Skin of body (tissue), 3 donors: ENCODE measurements at places on chromosomes 4 and X. TPM values are rescaled to one million over a fixed set of nuclear protein-coding genes. Genes with fewer than 3 reads are reported as not detected.

DNA sequence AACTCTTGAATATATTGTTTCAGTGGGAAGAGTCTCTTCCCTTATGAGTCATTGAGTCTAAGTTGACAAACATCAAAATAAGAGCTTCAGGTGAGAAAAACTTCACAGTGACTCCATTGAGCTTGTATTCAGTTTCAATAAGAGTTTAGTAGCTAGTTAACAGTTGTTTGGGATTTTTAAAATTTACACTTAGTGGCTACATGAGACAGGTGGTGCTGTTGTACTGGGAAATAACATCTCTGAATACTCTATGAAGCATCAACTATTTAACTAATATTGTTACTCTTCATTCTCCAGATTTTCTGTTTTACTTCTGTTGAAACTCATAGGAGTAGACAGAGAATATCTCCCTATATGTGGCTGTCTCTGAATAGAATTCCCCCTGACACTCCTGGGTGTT is 1609.1 kb downstream of the C4orf33 start:
- DNase-seq: no peak

DNA sequence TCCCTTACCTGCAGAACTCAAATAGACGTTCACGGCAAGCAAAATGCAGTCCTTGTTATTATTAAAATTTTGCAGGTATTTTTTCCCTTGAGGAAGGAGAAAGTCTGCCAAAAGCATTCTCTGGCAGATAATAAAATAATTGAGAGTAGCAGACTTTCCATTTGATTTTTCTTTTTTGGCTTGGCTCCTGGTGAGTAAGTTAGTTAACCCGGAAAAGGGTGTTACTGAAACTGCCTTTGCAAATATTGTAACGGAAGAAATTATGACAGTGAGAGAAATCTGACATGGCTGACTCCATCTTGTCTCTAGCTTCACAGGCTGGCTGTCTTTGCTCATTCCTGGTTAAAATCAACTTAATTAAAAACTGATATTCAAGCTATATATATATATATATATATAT is 100.5 kb downstream of the GPR143 start:
- DNase-seq: no peak

The TLR2 gene
- total RNA-seq: 10.2 TPM

DNA sequence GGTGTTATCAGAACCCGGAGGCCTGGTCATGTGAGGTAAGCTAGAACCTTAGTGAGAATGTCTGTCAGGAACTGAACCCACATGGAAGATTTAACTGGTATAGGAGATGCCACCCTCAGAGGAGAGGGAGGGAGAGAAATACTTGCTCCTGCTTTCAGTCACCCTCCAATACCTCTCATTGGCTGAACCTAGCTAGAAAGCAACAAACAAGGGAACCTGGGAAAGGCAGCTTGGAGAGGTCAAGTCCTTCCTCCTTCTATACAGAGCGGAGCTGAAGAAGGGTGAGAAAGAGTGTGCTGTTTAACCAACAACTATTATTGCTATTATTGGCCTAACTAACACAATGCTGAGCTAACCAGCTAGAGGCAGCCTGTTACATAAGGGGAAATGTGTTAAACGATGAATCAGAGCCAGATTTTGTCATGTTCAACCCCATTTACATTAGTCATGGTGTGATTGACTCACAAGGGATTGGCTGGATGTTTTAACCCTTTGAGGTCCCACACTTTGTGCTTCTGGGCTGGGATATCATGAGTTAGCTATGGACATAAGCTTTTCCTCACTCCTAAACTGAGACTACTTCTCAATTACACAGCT is 96.5 kb upstream of the ESX1 start:
- DNase-seq: no peak

DNA sequence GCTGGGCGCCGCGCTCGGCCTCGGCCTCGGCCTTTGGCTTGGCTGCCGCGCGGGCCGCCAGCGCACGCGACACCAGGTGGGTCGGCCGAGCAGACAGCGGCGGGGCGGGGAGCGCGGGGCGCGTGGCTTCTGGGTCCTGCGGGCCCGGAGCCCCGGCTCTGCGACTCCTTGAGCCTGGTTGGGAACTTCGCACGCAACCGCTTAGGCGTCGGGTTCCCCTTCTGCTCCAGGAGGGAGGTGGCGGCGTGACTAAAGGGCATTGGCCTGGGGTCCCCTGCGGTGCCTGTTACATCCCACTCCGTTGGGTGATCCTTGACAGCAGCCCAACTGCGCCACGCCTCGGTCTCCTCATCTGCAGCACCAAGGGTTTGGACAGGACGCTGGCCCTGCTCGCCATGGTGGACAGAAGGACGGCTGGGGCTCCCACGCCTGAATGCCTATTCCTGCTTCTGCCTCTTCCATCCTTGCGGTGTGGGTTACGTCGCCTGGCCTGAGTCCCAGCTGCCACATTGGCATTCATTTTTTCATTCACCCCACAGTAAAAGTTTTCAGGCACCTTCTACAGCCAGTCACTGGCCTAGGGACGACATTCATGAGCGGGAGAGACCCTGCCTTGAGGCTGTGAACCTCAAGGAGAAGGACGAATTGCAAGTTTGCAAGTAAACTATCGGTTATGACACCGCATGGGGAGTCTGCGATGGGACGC is 631 bp downstream of the EVC start:
- peak; percentile 9 for DNase-seq

The FAM90A26 gene
- total RNA-seq: not detected

- no peak for DNase-seq
Observed at GRCh38 chr4:122906859-122907305, 15.5 kb downstream of the NUDT6 start.

The TLL1 gene
- 5.8 TPM for total RNA-seq
